Adrenal gland (tissue), 19 donors: ENCODE measurements at places on chromosomes 1 and 21.
A peak's percentile ranks its signal among the peaks of the same experiment; 100 is the strongest.

- DNase-seq: no peak
Observed at GRCh38 chr1:216682752-216683151, 40.5 kb downstream of the ESRRG start.

GRCh38 chr1:73034271-73034670, 751.9 kb upstream of the NEGR1 start:
- no peak for DNase-seq

DNA sequence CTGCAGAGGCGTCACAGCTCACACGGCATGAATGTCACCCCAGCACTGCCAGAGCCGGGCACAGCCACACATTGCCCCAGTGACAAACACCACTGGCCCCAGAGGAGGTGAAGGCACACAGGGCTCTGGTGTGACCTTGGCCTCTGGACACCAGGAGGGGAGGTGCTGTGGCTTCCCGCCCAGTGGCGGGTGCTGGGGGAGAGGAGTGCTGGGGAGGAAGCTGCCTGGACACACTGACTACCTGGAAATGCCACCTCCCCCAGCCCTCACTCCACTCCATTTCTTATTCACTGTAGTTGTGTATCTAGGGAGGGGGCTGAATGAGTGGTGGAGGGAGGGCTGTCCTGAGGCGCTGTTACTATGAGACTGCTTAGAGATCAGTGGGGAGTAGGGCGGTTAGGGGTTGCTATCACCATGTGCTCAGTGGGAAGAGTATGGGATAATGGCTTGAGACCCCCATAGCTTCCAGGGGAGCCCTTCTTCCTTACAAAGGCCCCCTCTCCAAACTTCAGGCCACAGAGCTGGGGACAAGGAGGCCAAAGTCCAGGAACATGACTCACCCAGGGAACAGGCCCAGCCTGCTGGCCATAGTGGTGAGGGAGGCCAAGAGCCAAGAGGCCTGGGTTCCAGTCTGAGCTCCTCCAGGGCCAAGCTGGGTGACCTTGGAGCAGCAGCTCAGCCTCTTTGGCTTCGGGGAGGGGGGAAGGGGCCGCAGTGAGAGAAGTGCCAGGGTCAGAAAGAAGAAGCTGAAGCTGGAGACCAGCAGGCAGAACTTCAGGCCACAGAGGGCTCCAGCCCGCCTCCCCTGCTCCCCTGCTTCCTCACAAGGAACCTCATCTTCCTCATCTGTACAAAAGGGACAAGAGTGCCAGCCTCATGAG, 40.1 kb downstream of the AHDC1 start:
- DNase-seq: peak; percentile 84

- DNase-seq: no peak
Observed at GRCh38 chr1:21955501-21956281, 18.6 kb upstream of the HSPG2 start.

GRCh38 chr1:7380712-7381111, 390.4 kb upstream of the VAMP3 start:
- peak; percentile 69 for DNase-seq

DNA sequence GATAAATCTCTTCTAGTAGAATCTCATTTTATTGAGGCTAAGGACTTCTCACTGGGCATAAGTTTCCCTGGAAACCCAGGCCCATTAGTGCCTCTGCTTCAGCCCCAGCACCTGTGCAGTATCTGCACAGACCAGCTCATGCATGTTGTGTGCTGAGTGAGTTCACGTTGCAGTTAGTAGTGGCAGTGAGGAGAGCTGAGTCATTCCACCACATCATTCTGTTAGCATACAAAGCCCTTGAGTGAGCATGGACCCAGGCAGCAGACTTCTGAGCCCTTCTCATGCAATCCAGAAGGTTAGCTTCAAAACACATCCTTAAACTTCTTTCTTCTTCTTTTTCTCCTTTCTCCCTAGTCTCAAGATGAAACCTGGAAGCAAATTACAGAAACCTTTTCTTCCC, 45.8 kb upstream of the NTPCR start:
- DNase-seq: no peak
